A673 (cell line): ENCODE measurements at places on chromosomes 13 and 19. TPM values are rescaled to one million over a fixed set of nuclear protein-coding genes. Genes with fewer than 3 reads are reported as not detected.

DNA sequence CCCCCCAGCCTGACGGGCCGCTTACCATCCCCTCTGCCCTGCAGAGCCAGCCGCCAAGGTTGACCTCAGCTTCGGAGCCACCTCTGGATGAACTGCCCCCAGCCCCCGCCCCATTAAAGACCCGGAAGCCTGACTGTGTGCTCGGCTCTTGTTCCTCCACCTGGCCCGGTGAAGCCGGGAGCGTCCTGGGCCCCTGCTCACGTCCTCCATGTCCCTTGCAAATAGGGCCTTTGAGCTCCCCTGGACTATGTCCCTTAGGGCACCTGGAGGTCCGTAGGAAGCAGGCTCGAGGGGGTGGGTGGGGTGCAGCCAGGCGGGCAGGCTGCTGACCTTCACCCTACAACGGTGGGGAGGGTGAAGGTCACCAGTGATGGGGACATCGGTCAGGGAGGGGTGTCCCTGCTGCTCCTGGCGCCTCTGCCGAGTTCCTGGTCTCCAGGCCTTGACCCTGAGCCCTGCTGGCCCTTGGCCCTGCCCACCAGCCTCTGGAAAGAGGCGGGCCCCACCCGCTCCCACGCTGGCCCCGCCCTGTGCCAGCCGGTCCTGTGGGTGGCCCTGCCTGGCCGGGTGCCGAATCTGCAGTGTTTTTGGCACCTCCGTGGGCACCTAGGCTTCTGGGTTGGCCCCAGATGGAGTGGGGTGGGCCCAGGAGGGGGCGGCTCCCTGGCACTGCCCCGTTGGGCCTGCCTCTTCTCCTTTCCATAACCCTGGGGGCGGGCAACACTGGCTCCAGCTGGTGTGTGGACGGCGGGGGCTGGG is 3.3 kb downstream of the ATP5F1D start:
- peaks cover 7% of the 10 kb centered on the region for H3K36me3 ChIP-seq
- H3K27ac ChIP-seq: peak overlapping the region; percentile 77
- peaks cover 33% of the 10 kb centered on the region for H3K4me1 ChIP-seq
- DNase-seq: no peak
- peak overlapping the region; percentile 11 for H3K4me3 ChIP-seq

GRCh38 chr13:26254583-26255111 is 718 bp downstream of the CDK8 start:
- peak overlapping the region; percentile 98 for H3K27ac ChIP-seq
- peak overlapping the region; percentile 68 for H3K4me3 ChIP-seq
- peak; percentile 31 for DNase-seq
- H3K4me1 ChIP-seq: peaks cover 12% of the 10 kb centered on the region

DNA sequence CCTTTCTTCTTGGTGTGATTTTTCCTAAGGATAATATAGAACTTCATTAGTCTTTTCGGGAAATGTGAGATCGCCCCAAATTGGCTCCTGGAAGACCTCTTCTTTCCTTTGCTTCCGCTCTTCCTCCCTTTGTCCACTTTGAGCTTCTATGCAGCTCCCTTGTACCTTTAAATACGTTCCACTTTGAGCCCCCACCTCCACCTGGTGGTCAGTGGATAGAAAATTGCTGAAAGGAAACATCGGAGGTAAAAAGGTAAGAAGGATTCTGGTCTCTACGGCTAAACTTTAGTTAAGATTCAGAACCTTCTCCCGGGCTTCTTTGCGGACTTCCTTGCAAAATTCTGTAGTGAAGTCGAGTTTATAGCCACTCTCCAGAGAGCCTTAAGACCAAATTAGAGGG is 55.0 kb upstream of the TM9SF2 start:
- H3K36me3 ChIP-seq: no peaks in the 10 kb centered on the region
- no peaks in the 10 kb centered on the region for H3K27me3 ChIP-seq

GRCh38 chr13:104841110-104841509 is 1694.4 kb downstream of the EFNB2 start:
- no peak for DNase-seq
- no peaks in the 10 kb centered on the region for H3K4me1 ChIP-seq
- H3K4me3 ChIP-seq: no peak overlapping the region
- H3K36me3 ChIP-seq: no peaks in the 10 kb centered on the region

- DNase-seq: no peak
- no peak overlapping the region for H3K4me3 ChIP-seq
- H3K36me3 ChIP-seq: no peaks in the 10 kb centered on the region
- H3K27me3 ChIP-seq: no peaks in the 10 kb centered on the region
- H3K4me1 ChIP-seq: no peaks in the 10 kb centered on the region
Measured at GRCh38 chr13:90618133-90618532, 729.4 kb upstream of the MIR17HG start.

- no peak overlapping the region for H3K27ac ChIP-seq
- no peak overlapping the region for H3K4me3 ChIP-seq
- no peaks in the 10 kb centered on the region for H3K36me3 ChIP-seq
- no peaks in the 10 kb centered on the region for H3K27me3 ChIP-seq
- H3K4me1 ChIP-seq: no peaks in the 10 kb centered on the region
Measured at GRCh38 chr13:91660076-91660415, 261.6 kb downstream of the GPC5 start.

DNA sequence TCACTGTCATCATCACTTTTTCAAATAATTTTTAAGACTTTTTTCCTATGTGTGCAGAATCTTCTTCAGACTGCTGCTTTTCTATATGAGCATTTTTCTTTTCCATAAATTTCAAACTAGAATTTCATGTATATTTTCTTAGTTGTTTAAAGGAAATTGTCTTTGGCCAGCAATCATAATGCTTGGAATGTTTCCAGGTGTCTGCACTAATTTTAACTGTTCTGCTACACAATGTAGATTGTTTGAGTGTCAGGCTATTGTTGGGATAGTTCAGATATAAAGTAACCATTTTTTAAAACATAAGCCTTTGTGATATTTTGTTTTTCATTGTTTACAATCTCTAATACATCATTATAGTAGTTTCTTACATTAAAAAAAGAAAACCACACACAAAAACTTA is 1418.5 kb downstream of the EFNB2 start:
- no peak overlapping the region for H3K4me3 ChIP-seq
- no peak overlapping the region for H3K27ac ChIP-seq

GRCh38 chr19:47633517-47633916 is 24.6 kb downstream of the BICRA start:
- H3K4me3 ChIP-seq: no peak overlapping the region
- no peaks in the 10 kb centered on the region for H3K27me3 ChIP-seq
- H3K36me3 ChIP-seq: no peaks in the 10 kb centered on the region

- no peaks in the 10 kb centered on the region for H3K27me3 ChIP-seq
- H3K4me1 ChIP-seq: no peaks in the 10 kb centered on the region
- no peak overlapping the region for H3K4me3 ChIP-seq
- peaks cover 19% of the 10 kb centered on the region for H3K36me3 ChIP-seq
- no peak overlapping the region for H3K27ac ChIP-seq
- DNase-seq: no peak
Measured at GRCh38 chr19:4687396-4687795, 17.3 kb upstream of the MYDGF start.

ZNF230 gene
- 5.2 and 5.4 TPM in 2 replicates for total RNA-seq

ZFP36 gene
- 7.1 and 8.1 TPM in 2 replicates for total RNA-seq

MEDAG gene
- not detected in 2 replicates for total RNA-seq

ACER1 gene
- total RNA-seq: not detected in 2 replicates
